ENCODE measurements at places on chromosomes 1 and 21.

- DNase-seq = no peak
Measured at GRCh38 chr21:32309906-32310460, 11.3 kb downstream of the MRAP start.

DNA sequence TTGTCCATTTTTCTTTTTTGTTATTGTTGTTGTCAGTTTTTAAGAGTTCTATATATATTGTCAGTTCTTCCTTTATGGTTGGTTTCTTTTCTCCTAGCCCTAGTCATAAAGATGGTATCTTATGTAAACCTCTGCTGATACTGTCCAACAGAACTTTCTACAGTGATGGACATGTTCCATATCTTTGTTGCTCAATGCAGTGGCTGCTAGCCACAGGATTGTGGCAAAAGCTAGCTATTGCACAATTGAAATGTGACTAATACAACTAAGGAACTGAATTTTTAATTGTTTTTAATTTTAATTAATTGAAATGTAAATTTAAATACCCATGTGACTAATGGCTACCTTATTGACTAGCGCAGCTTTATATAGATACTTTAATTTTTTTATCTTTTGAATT is 411.8 kb upstream of the PTBP2 start:
- no peak for DNase-seq

GRCh38 chr1:11472741-11473140 is 6.2 kb upstream of the DISP3 start:
- DNase-seq = no peak

- DNase-seq = peak; percentile 16
Measured at GRCh38 chr1:56357927-56358690, 221.3 kb downstream of the PLPP3 start.

DNA sequence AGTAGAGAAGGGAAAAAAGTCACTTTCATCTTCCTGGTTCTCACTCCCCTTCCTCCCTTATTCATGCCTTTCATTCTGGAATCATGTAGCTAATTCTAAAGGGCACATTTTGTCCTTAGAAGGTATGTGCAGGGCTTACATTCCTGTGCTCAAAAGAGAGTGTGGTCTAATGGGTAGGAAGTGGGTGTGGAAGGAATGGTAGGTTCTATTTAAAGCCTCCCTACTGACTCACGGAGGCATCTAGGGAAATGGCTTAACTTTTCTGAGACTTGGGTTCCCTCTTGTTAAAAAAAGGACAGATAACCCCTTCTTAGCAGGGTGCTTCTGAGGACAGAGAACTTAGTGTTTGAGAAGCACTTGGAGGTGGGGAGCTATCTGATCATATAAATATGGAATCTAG is 249.3 kb upstream of the DUSP10 start:
- DNase-seq = no peak

All from dermis microvascular lymphatic vessel endothelial cell (primary cell).